ENCODE measurements at places on chromosomes 11 and 22.
A peak's percentile ranks its signal among the peaks of the same experiment; 100 is the strongest.

DNA sequence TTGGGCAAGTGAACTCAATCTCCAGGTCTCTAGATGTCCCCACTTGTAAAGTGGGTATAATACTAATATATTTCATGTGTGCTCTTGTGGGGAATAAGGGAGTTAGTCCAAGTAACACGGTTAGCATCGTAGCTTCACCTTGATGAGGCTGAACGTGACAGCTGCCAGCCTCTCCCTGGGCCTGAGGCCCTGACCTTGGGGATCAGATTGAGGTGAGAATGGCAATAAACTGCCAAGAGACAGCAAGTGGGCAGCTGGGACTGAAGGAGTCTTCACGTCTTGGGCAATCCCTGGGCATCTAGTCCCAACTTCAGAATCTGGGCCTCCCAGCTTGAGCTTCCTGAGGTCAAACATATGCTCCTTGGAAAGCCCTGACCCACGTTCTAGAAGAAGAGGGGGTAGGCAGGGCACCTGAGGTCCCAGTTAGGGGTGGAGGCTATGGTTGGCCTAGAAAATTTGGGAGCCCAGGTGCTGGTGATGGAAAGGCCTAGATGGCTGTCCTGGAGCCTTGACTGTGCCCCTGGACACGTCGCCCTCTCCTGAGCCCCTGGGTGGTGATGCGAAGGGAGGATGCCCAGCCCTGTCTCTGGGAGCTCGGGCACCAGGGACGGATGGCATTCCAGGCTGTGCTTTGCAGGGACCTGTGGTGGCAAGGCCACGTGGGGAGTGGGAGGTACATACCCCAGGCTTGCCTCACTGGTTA lies 23.4 kb downstream of the ADAMTS15 start:
- DNase-seq, result no peak

- DNase-seq, result no peak
Measured at GRCh38 chr22:39669432-39669831, 98.9 kb downstream of the CACNA1I start.

GRCh38 chr11:57269571-57270021 lies 32.5 kb upstream of the APLNR start:
- no peak for DNase-seq

- DNase-seq, result no peak
Measured at GRCh38 chr22:46675938-46676337, 55.8 kb downstream of the GRAMD4 start.

GRCh38 chr22:21632237-21632895 lies at the start of gene CCDC116:
Gene CCDC116, plus strand, starts transcription at chr22:21632760. Its CDS starts 422 bp downstream, at chr22:21633182.
- peak; percentile 73 for DNase-seq

GRCh38 chr22:24580276-24580675 lies 12.6 kb downstream of the LRRC75B start:
- no peak for DNase-seq

- no peak for DNase-seq
Measured at GRCh38 chr11:118200901-118201680, 23.7 kb downstream of the JAML start.

DNA sequence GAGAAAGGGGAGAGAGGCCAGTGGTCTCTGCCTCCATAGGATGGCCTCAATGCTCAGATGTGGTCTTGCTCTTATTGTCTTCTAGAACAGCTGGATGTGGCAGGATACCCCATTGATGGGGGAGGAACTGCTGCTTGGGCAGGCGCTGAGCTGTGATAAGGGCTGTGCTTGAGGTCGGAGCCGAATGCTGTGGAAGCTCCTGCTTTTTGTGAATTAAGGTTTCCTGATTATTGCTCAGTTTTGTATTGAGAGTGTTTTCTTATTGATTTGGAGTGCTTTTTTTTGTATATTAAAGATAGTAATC lies 57.2 kb downstream of the CABIN1 start:
- no peak for DNase-seq

GRCh38 chr22:44132724-44133123 lies 48.0 kb upstream of the PARVG start:
- no peak for DNase-seq

GRCh38 chr22:32854351-32854804 lies 52.9 kb downstream of the TIMP3 start:
- DNase-seq, result no peak

DNA sequence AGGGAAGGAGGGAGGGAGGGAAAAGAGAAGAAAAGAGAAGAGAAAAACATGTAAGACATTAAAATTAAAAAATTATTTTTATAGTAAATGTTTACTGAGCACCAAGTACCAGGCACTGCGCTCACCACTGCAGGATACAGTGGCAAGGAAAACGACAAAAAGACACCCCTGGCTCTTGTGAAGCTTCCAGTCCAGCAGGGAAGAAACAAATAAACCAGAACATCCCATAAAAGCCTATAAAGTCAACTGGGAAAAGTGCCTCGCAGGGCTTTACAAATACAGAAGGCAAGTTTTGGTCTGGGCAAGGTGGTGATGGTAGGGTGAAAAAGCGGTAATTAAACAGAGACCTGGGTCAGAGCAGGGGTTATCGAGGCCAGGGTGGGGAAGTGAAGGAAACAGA lies 33.6 kb downstream of the LARGE1 start:
- no peak for DNase-seq

DNA sequence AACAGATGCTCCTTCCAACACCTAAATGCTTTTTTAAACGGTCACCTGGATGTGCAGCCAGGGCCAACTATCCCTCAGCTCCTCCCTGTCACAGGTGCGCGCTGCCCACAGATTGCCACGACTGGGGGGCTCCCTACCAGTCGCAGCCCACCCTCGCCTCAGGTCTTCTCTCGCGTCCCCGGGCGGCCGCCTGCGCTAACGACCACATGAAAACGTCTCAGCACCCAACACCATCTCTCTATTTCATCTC lies 469 bp downstream of the ZBED5 start:
- DNase-seq, result no peak

GRCh38 chr11:12182302-12182675 lies 71.9 kb downstream of the MICAL2 start:
- no peak for DNase-seq

DNA sequence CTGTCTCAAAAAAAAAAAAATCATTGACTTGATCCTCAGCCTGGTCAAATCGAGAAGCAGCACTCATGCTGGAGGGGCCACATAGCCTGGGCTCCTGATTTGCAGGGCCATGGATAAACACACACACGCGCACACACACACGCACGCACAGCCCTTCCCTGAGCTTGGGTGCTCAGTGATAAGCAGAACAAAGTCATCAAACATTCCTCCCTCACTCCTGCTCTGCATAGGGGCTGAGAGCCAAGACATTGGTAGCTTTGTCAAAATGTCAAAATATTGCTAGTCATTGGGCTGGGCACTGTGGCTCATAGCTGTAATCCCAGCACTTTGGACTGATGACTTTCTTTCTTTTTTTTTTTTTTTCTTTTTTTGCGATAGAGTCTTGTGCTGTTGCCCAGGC lies 34.0 kb upstream of the A4GALT start:
- no peak for DNase-seq

DNA sequence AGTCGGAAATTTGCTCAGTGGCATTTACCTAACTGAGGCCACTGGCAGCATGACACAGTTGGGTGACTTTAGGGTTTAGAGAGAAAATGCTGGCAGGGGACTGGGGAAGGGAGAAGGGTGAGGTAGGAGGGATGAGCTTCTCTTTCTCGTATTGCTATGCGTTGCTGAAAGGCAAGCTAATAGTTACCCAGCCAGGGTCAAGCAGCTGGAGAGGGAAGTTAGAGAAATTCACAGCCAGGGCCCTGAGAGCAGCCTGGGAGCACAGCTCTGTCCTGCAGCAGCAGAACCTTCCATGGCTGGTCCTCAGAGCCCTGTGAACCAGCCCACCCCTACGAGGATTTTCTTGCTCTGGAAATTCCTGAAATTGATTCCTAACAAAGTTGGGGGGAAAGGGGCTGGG lies 679.6 kb downstream of the NTM start:
- DNase-seq, result no peak

Measured in NCI-H1048 (cell line).